Psoas muscle (tissue), 8 donors: ENCODE measurements at places on chromosomes 7 and 10. TPM values are rescaled to one million over a fixed set of nuclear protein-coding genes. Genes with fewer than 3 reads are reported as not detected.

GHITM gene
- total RNA-seq = 261 TPM

GRCh38 chr10:129533281-129533680, 66.2 kb downstream of the MGMT start:
- peak; percentile 23 for DNase-seq

GRCh38 chr7:92788559-92789183, 47.7 kb downstream of the CDK6 start:
- DNase-seq = no peak

GAD2 gene
- not detected for total RNA-seq

DNA sequence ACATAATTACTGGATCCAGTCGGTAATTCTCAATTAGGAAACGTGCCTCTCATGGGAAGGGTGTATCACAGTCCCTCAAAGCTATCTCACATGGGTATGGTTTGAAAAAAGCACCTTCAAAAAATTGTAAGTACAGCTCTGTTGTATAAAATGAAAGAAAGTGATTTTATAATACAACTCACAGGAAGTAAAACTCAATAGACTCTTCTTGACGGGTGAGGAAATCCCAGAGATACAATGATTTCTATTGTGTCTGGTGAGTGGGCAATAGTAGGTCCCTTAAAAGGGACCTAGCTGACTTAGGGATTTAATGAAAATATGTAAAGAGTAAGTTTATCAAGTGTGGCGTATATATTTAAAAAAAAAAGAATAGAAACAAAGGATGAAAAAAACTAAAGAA, 27.0 kb downstream of the TASOR2 start:
- DNase-seq = no peak

DNA sequence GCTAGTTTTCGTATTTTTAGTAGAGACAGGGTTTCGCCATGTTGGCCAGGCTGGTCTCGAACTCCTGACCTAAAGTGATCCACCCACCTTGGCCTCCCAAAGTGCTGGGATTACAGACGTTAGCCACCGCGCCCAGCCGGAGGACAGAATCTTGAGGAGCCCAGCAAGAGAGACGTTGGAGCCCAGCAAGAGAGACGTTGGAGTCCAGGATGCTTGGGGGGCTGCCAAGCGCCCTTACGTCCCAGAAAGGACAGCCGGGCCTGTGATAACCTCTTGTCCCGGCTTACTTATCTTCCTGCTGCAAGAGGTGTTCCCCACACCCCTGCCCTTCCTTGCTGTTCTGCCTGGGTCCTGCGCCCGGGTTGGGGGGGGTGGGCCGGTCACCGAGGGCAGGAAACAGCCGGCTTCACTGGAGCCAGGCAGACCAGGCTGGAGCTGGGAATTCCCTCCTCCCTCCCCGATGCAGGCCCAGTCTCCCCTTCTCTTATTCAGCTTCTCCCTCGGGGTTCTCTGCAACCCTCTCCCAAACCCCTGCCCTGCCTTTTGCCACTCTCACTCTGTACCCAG, 1.9 kb upstream of the EPHB4 start:
- peak; percentile 64 for DNase-seq

- DNase-seq = no peak
Measured at GRCh38 chr7:44971902-44972441, 6.8 kb downstream of the MYO1G start.

- no peak for DNase-seq
Measured at GRCh38 chr7:12687718-12688171, 312 bp downstream of the ARL4A start.

TFEC gene
- total RNA-seq = 0.71 TPM

TAC1 gene
- total RNA-seq = not detected

JAKMIP3 gene
- 1.7 TPM for total RNA-seq

GRCh38 chr7:152054367-152055230, 29.1 kb downstream of the GALNT11 start:
- DNase-seq = peak; percentile 67

OR2A5 gene
- total RNA-seq = not detected

NAMPT gene
- 130 TPM for total RNA-seq

DNA sequence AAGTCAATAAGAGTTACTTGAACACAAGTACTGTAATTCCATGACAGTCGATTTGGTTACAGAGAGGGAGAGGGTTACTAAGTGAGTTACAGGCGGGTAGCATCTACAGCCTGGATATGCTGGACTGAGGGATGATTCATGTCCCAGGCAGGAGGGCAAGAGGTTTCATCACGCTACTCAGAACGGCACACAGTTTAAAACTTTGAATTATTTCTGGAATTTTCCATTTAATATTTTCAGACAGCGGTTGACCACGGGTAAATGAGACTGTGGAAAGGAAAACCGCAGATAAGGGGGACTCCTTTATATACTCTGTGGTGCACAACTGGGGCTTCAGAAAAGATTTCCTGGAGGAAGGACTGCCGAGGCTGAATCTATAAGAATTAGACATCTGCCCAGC, 25.7 kb upstream of the LRRC4 start:
- no peak for DNase-seq

AOC1 gene
- not detected for total RNA-seq

HPSE2 gene
- total RNA-seq = not detected

DNA sequence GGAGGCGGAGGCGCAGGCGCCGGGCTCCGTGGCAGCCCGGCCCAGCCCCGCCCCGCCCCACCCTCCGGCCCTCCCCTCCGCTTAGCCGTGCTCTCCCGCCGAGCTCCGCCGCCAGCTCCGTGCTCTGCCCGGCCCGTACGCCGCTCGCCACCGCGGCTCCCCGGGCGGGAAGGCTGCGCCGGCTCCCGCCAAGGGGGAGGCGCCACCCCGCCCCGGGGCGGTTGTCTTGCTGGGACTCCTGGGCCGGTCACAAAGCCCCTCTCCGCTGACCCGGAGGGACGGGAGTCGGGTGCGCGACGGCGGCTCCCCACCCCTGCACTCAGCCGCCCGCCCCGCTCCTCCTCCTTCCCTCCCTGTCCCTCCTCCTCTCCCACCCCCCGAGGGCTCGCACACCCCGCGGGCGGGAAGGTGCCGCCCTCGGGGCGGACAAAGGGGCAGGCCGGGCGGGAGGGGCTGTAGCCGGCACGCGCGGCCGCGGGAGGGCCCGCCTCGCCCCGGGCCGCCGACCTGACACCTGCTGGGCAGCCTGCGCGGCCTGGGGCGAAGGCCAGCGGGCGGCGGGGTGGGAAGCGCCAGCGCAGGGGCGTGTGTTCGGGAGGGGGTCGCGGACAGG, 11.5 kb upstream of the SP8 start:
- no peak for DNase-seq

GRCh38 chr10:133258818-133259601, 17.7 kb downstream of the ADAM8 start:
- DNase-seq = peak; percentile 88

HMX2 gene
- not detected for total RNA-seq

TRIM73 gene
- not detected for total RNA-seq

- DNase-seq = peak; percentile 73
Measured at GRCh38 chr7:44633254-44634186, 27.1 kb downstream of the OGDH start.

GRCh38 chr10:128875956-128876736, 590.9 kb upstream of the MGMT start:
- DNase-seq = peak; percentile 59

DNA sequence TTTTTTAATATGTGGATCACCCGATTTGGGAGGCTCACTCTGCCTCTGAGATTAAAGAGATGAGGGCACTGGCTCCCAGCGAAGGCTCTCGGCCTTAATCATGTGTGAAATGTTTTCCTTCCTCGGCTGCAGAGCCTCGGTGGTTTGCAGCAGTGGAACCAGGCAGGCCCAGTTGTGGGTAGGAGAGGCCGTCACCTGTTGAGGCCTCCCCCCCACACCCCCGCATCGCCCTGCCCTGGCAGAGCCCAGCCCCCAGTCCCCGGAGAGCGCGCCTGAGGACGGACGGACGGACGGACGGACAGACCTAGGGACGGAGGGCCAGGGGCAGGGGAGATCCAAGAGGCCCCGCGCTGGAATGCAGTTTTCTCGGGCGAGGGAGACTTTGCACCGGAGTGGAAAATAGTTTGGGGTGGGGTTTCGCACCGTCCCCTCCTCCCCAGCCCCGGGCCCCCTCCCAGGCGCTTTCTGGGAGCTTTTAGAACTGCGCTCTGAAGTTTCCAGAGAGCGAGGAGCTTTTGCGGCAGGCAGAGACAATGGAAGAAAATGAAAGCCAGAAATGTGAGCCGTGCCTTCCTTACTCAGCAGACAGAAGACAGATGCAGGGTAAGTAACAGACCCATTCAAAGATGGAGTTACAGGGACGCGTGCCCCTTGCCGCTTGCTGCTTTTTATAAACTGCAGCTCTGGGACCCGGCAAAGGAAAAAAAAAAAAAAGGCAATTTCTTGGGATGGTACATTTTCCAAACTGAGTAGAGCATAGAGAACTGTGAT, at the start of gene KIAA1217:
KIAA1217 (plus strand) TSS at position 478 of the 771 bp plus-strand sequence; CDS start at position 534, 56 bp downstream.
- DNase-seq = peak; percentile 88

- DNase-seq = no peak
Measured at GRCh38 chr7:131021460-131021859, 287.5 kb upstream of the KLF14 start.

TMEM176B gene
- 4.4 TPM for total RNA-seq

GRCh38 chr7:15463801-15464666, 97.8 kb downstream of the AGMO start:
- no peak for DNase-seq

DNA sequence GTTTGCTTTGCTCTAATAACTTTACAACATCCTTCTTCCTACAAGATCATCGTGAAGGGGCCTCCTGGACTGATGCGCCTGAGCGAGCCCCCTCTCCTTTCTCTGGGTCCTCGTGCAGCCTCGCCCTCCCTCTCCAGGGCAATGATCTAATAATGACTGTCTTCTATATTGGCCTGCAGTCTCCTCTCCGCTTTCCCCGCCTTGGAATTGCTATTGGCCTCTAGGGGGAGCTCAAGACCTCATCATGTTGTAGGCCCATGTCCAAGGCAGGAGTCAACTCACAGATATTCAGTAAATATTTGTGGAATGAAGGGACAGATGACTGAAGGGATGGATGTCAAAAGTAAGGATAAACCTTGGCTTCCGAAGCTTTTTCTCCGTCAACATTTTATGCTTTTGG, 1180.3 kb downstream of the TYW1 start:
- no peak for DNase-seq

HELLS gene
- 0.50 TPM for total RNA-seq

DNA sequence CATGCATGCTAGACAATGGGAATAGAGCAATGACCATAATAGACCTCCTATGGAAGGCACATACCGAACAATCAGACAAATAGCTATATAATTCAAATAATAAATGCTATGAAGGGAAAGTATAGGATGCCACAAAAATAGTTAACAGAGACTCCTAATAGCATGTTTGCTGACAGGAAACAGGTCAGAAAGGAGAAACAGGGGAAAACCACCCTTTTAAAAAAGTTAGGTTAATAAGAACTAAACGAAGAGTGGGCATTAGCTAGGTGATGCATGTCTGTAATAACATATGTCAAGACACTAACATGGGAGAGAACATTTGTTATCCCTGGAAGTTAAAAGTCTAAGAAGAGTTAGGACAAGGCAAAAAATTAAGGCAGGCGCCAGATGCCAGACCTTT, 58.9 kb downstream of the ABI1 start:
- DNase-seq = no peak

DNA sequence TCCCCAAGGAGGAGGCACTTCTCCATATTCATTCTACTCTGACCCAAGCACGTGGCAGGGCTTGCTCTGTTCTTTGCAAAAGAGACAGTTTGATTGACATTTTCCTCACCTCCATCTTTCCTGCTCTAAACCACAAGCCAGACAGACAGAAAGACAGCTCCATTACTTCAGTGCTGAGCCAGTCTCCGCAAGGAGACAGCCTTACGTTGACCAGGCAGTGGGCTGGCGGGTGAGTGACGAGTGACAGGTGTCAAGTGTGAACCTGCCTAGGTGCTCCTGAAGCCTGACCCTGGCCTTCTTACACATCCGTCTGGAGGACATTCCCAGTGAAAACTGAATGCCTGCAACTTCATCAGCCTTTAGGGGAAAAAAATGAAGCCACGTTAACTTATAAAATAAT, 314.6 kb downstream of the TNS3 start:
- no peak for DNase-seq

ZNF775 gene
- total RNA-seq = 3.2 TPM

- peak; percentile 86 for DNase-seq
Measured at GRCh38 chr7:100604028-100604975, 2.1 kb downstream of the PCOLCE start.

SFXN2 gene
- 2.3 TPM for total RNA-seq

DNA sequence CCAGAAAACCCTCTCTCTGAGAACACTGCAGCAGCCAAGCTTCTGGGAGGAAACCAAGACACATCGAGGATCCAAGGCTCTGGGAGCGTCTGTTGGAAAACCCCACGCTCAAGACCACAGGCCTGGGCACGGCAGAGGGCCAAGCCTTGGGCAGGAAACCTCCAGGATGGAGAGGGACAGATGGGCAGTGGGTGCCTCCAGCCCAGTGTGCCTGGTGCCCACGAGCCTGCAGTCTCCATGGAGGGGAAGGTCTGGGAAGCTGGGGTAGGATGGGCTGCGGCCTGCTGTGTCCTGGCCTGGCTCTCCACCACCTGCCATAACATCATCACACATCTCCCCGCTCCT, 96.1 kb downstream of the FAM53B start:
- no peak for DNase-seq

DNA sequence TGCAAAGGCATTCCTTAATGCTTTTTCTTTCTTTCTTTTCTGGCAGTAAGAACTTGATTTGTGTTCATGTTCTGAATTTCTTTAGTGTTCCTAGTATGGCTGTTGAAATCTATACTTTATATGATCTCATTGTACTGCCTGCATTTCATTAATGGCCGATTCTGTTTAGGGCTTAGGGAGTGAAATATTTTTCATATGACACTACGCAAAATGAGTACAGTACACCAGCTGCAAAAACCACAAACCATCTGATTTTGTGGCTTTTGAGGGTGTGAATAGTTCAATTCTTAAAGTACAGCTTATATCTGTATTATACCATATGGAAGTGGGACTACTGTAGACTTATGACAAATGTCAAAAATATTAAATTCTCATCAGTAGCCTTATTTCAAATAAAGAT, 69.1 kb upstream of the FOXP2 start:
- no peak for DNase-seq

- DNase-seq = peak; percentile 59
Measured at GRCh38 chr10:60964257-60965235, 20.6 kb upstream of the RHOBTB1 start.

C7orf33 gene
- not detected for total RNA-seq

DNA sequence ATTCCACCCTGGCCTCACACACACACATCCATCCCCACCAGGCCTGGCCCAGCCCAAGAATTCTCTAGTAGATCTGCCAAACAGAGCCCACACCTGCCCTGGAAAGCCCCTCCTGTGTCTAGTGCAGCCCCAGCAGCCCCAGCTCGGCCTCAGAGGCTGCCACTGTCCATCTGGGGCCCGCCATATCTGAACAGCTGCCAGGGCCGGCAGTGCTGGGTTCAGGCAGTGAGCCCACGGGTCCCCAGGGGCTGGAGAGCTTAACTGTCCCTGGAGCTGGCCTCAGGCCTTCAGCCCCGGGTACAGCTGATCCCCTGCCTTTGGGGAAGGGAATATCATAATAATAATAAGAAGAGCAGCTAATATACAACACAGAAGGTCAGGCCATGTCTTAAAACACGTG, 574 bp downstream of the MYL10 start:
- peak; percentile 43 for DNase-seq

RASA4B gene
- total RNA-seq = 92.0 TPM
